CD8-positive, alpha-beta T cell (primary cell): ENCODE measurements at places on chromosomes 4 and X.

- no peak for DNase-seq
Observed at GRCh38 chr4:165740911-165741310, 132.1 kb upstream of the TLL1 start.

- DNase-seq: no peak
Observed at GRCh38 chrX:103220511-103221323, 5.8 kb downstream of the BEX4 start.

DNA sequence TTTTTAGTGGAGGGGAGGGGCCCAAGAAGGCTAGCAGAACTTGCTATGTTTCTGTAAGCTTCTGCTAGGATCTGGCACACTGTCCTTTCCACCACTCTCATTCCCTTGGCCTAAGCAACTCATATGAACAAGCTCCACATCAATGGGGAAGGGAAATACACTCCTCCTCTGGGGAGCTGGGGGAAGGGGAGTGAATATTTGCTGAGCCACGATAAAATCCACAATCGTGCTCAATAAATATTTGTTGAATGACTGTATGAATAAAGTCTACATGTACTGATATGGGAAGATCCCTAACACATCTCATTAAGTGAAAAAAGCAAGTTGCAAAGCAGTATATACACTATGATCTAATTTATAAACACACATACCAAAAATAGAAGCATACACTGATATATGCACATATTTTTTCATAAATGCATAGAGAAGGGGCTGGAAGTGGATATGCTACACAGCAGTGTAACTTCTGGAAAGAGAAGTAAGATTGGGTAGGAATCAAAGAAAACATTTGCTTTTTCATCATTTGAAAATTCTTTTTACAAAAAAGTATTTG lies 95.8 kb upstream of the EFHC2 start:
- DNase-seq: no peak

GRCh38 chrX:53288189-53288588 lies 6.8 kb upstream of the IQSEC2 start:
- peak; percentile 59 for DNase-seq

DNA sequence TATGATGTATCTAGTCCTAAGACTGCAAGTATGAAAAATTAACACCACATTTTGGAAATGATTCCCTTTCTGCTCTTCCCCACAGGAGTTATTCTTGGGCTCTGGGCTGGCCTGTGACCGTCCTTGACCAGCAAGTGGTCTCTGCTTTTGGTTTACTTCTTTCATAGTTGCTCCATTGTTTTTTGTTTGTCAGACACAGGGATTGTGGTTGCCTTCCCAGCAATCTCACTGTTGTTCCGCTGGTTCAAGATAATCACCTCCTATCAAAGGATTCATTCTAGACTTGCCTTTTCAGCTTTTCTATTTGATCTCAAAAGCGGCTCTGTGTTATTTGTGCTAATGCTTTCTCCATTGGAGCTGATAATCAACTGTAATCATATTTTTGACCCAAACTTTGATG lies 218.8 kb downstream of the MGST2 start:
- DNase-seq: no peak
